ENCODE measurements at places on chromosomes 5 and 9.
A peak's percentile ranks its signal among the peaks of the same experiment; 100 is the strongest.

GRCh38 chr5:154937186-154937717, 759 bp downstream of the GEMIN5 start:
- no peak for DNase-seq

DNA sequence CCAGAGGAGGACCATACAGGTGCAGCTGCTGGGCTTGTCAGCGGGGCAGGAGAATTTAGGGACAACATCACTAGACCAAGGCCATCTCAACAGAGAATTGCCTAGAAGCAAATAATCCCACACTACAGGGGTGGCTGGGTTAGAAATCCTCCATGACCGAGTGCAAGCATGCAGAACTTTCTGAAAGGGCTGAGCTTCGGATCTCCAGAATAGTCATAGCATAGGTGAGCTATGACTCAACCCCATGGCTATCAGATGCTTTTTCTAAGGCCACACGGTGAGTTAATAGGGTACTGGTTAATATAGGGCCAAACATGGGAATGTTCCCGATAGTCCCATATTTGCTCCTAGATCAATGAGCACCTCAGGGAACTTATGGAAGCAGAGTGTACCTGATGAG, 4.2 kb downstream of the KCNIP1 start:
- DNase-seq: no peak

GRCh38 chr5:76403766-76404222, 709 bp downstream of the IQGAP2 start:
- DNase-seq: no peak

- DNase-seq: peak; percentile 97
Observed at GRCh38 chr5:172437445-172438318, 16.6 kb downstream of the SH3PXD2B start.

DNA sequence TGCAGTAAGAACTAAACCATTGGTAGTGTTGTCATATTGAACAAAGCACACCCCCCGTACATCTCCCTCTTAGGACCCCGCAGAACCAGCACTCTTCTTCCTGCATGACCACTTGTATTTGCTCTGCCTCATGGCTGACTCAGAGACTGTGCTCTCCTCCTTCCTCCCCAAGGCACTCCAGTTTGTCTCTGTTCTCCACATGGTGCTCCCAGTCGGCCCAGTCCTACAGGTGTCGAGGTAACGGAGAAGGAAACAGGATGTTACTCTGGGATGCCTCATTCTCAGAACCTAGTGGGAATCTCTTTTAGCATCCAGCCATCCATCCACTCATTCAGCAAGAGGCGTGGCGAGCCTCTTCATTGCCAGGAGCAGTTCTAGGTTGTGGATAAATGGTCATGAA, 97.0 kb upstream of the NIPAL4 start:
- DNase-seq: no peak
